D341Med (cell line): ENCODE measurements at places on chromosomes 6 and 20.
A peak's percentile ranks its signal among the peaks of the same experiment; 100 is the strongest.

GRCh38 chr6:113651120-113651519, 206.0 kb upstream of the MARCKS start:
- no peak for DNase-seq

GRCh38 chr6:96234444-96234843, 218.7 kb downstream of the FUT9 start:
- DNase-seq, result no peak

- DNase-seq, result no peak
These were observed 36.7 kb downstream of the F13A1 start for GRCh38 chr6:6283746-6284145.

DNA sequence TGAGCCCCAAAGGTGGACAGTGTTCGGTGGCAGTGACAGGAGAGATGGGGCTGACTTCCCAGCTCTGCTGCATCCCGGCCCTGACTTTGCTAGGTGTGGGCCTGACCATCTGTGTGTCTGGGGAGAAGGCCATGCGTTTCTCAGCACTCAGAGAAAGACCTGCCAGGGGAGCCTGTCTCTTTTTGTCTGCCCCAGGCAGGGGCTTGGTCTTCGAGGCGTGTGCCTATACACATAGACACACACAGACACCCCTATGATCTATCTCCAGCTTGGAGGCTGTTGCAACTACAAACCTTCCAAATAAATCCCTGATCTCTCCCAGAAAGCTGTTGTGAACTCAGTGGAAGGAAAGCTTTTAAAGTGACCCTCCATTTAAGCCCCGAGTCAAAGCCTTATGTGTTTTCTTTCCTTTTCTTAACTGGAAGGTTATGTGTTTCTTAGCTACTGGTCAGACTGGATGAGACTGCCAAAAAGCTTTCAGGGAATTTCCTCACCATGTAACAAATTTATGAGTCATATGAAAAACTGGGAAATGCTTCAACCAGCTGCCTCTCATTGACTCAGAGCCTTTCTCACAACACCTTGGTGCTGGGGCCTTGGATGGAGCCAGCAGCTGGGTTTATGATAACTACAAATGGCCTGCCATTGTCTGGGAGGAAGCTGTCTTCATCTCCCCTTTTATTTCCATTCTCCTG, 102.6 kb downstream of the CDC5L start:
- DNase-seq, result no peak

- no peak for DNase-seq
These were observed at the start of gene MUCL3 for GRCh38 chr6:30940361-30940986. Gene MUCL3 (plus strand): TSS chr6:30940973. CDS start chr6:30941000, 27 bp downstream.

- DNase-seq, result no peak
These were observed 755.6 kb upstream of the CITED2 start for GRCh38 chr6:140130074-140130473.

- no peak for DNase-seq
These were observed 102.2 kb upstream of the ADGRF1 start for GRCh38 chr6:47144306-47144705.

DNA sequence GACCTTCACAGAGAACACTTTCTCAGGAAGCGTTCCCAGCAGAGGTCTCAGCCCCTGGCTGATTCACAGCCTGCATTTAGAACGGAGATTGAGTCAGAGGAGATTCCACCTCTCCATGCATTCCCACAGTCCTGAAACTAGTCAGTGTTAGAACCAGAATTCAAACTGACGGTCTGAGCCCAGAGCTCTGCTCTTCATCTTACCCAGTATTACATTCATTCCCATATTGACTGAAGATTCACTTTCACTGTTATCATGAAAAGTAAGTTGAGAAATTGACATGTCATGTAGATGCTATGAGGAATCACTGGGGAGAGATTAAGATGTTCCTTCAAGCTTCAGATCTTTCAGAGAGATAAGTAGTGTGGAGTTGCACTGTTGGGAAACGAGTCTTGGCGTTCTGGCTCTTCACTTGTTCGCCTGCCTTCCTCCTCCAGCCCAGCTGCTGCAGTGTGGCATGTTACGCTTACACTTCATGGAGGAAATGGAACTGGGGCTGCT, 28.3 kb downstream of the MAS1 start:
- no peak for DNase-seq

DNA sequence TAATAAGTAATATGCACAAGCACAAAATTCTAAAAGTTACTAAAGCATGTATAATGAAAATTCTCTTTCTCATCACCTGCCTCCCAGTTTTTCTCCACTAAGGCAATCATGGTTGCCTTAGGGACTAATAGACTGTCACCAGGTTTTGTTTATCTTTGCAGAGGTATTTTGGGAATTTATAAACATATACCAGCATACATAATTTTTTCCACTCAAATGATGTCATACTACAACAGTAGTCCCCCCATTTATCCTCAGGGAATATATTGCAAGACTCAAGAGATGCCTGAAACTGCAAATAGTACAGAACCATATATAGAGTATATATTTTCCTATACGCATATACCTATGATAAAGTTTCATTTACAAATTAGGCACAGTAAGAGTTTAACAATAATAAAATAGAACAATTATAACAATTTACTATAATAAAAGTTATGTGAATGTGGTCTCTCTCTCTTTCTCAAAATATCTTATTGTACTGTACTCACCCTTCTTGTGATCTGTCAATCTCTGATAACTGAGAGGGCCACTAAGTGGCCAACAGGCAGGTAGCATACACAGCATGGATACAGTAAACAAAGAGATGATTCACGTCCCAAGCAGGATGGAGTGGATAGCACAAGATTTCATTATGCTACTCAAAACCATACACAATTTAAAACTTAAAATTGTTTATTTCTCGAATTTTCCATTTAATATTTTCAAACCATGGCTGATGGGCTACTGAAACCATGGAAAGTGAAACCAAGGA, 19.7 kb downstream of the RBL1 start:
- no peak for DNase-seq

- no peak for DNase-seq
These were observed 40.3 kb downstream of the TAF4 start for GRCh38 chr20:62025394-62025793.

- no peak for DNase-seq
These were observed 35.3 kb downstream of the TPX2 start for GRCh38 chr20:31774408-31774807.

DNA sequence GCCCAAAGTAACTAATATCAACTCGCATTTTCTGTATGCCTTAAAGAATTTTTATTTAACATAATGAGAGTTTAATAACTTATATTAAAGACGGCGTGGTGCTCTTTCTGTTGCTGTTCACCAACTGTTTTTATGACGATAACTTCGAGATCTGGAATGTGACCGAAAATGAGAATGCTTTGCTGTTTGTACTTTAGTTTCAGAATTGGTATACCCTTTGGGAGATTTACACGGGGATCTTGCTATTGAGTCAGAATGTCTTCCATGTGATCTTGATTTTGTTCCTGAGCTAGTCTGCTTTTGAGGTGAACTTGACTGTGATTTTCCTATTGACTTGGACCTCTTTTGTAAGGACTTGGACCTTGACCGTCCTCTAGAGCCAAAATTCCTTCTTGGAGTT, 17.9 kb downstream of the PNRC1 start:
- DNase-seq, result no peak

DNA sequence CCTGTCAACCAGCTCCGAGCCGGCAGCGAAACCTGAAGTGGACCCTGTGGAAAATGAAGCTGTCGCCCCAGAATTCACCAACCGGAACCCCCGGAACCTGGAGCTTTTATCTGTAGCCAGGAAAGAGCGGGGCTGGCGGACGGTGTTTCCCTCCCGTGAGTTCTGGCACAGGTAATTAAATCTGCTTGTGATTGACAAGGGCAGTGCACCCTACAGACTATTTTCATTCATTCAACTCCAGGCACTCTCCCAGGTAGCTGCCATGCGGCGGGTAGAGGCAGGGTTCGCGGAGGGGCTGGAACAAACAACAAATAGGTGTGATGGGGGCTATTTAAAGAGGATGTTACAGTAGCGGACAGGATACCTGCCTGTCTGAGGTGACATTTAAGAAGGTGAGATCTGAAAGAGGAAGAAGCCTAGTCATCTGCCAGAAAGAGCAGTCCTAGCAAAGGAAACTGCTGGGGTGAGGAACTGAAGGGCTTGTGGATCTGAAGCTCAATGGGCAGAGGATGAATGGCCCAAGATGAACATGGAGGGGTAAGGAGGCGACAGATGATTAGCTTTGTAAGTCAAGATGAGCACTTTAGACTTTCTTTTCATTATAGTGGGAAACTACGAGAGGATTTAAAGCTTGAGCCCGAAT, 810 bp downstream of the MRPL18 start:
- no peak for DNase-seq

- no peak for DNase-seq
These were observed 280.3 kb upstream of the JARID2 start for GRCh38 chr6:14965424-14966075.

DNA sequence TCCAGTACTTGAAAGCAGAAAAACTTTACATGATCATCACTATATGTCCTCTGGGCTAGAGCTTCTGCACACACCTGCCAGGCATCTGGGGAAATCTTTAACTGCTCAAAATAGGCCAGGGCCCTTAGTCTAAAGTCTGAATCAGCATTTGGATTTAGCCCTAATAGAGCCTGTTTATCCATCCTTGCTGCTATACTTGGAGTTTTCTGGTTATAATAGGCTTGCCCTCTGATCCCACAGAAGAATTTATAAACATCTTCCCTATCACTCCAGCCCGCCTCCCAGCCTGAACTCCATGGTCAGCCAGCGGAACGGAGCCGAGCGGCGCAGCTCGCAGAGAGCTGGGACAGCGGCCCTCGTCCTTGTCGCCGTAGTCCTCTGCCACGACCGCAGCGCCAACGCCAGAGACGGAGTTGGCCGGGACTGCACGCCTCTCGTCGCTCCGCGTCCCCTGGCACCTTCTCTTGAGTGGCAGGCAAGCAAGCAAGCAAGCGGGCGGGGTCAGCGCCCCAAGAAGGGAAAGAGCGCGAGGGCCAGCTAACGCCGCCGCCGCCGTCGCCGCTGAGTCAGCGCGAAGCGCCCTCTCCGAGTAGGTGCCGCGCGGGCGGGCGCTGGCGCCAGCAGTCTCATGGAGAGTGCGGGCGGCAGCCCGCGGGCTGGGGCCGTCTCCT, 25.4 kb upstream of the ASIP start:
- DNase-seq, result peak; percentile 36

DNA sequence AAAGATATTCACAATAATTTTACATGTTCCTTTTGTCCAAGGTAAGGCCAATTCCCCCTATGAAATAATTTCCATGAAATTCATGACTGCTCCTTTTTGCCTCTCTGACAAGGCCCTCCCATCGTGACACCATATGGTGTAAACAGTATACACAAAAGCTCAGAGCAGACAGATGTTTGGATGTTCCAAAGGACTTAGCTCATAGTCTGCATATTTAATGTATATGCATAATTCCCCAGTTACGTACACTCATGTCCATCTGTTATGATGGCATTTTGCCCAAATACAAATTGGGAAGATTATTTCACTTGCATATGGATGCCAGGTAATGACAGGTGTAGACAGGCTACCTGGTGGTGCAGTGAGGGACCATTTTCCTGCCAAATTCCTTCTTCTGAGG, 376.5 kb downstream of the KHDRBS2 start:
- peak; percentile 55 for DNase-seq

- DNase-seq, result no peak
These were observed 13.0 kb downstream of the TBC1D32 start for GRCh38 chr6:121321282-121321681.

DNA sequence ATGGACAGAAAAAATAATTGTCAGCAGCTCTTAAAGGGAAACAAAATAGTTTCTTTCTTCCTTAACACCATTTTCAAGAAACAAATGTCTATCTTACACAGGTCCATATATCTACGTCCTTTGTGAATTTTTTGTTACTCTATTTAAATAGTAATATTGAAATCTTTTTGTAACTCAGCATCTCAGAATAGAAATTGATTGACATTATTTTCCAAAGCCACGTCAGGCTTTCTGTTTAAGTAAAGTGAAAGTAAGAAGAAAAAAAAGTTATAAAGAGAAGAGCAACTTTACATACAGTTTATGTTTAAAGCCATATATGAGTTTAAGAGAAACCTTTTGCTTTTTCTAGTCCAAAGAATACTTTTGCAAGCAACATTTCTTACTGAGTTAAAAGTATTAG, 402.9 kb upstream of the SOX4 start:
- no peak for DNase-seq

DNA sequence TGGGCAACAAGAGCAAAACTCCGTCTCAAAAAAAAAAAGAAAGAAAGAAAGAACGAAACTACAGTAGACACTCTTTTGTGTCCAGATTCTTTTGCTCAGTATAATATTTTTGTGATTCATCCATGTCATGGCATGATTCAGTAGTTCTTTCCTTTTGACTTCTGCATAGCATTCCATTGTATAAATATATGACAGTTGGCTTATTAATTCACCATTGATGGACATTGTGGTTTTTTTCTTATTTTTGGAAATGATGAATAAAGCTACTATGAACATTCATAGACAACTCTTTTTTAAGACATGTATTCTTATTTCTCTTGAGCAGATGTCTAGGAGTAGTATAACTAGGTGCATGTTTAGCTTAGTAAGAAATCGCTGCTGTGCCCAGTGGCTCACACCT, 10.3 kb upstream of the IER3 start:
- no peak for DNase-seq

GRCh38 chr20:60292001-60292520, 333.8 kb downstream of the CDH26 start:
- DNase-seq, result no peak

DNA sequence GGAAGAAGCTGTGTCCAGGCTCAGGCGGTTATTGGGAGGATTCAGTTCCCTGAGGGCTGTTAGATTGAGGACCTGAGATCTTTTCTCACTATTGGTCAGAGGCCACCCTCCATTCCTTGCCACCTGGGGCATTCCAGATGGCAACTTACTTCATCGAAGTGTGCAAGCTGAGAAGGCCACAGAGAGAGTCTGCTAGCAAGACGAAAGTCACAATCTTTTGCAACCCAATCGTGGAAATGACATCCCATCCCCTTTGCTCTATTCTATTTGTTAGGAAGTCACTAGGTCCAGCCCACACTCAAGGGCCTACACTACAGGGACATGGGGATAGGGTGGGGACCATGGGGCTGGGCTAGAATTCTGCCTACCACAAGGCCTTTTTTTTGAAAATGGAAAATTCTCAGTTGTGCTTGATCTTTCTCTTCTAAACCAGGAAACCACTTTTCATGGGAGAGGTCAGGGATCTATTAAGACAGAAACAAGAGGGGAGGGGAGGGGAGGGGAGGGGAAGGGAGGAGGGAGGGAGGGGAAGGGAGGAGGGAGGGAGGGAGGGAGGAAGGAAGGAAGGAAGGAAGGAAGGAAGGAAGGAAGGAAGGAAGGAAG, 217.2 kb downstream of the BCAS1 start:
- no peak for DNase-seq

GRCh38 chr20:58227391-58228102, 906 bp downstream of the ANKRD60 start:
- DNase-seq, result no peak

GRCh38 chr6:45830441-45831139, 185.1 kb downstream of the CLIC5 start:
- no peak for DNase-seq

- peak; percentile 38 for DNase-seq
These were observed 51.9 kb downstream of the GCLC start for GRCh38 chr6:53492860-53493634.

DNA sequence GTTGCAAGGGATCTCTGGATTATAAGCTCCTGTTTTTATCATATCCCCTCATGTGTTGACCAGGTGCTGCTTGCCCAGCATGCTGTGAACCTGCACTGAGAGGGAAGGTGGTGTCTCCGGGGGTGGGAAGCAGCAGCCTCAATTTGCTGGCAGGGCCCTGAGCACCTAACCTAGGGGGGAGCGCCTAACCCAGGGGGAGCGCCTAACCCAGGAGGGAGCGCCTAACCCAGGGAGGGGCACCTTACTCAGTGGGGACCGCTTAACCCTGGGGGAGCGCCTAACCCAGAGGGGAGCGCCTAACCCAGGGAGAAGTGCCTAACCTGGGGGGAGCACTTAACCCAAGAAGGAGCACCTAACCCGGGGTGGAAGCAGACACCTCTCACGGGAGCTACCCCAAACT, 83.3 kb upstream of the QKI start:
- DNase-seq, result no peak
